ENCODE measurements at places on chromosomes 3 and 15.

- no peak for DNase-seq
These were observed 30.0 kb downstream of the PAQR5 start for GRCh38 chr15:69328739-69329138.

DNA sequence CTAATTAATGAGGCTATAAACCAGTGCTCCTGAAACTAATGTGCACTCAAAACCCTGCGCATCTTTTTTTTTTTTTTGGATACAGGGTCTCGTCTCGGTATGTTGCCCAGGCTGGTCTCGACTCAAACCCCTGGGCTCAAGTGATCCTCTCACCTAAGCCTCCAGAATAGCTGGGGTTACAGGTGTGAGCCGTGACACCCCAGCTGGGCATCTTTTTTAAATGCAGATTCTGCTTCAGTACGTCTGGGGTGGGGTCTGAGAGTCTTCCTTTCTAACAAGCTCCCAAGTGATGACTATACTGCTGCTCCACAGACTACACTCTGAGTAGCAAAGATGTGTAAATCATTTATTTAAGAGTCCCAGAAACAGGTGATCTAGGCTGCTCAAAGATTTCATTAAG lies 73.0 kb downstream of the BFSP2 start:
- no peak for DNase-seq

GRCh38 chr15:79884204-79884596 lies 12.6 kb downstream of the MTHFS start:
- no peak for DNase-seq

DNA sequence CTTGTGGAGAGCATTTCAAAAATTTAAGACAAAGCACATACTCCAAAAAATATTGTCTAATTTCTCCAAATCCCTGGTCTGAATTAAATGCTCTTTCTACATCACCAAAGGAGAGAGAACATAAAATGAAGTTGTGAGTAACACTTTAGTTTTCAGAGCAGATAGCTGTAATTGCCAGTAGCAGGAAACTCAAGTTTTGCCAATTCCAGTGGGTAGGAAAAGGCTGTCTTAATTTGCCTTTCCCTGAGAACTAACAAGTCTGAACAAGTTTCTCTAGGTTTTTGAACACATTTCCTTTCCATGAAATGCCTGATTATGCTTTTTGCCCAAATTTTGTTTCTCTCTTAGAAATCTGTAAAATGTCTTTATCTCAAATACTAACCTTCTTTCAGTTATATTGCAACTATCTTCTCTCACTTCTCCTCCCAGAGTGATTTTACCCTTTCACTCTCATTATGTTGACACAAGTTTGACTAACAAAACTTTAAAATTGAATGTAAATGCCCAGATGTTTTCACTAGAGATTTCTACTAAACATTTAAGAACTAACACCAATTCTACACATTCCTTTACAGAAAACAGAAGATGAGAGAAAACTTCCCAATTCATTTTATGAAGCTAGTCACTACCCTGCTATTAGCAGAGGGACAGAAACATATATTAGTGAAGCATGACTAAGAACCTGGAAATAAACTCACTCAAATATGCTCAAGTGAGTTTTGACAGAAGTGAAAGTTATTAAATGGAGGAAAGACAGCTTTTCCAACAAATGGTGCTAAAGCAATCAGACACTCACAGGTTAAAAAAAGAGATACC lies 38.4 kb downstream of the RFX7 start:
- no peak for DNase-seq

GRCh38 chr3:36792342-36792741 lies 28.0 kb upstream of the DCLK3 start:
- DNase-seq = no peak

- DNase-seq = no peak
These were observed 309.6 kb downstream of the PYDC2 start for GRCh38 chr3:191770541-191770940.

DNA sequence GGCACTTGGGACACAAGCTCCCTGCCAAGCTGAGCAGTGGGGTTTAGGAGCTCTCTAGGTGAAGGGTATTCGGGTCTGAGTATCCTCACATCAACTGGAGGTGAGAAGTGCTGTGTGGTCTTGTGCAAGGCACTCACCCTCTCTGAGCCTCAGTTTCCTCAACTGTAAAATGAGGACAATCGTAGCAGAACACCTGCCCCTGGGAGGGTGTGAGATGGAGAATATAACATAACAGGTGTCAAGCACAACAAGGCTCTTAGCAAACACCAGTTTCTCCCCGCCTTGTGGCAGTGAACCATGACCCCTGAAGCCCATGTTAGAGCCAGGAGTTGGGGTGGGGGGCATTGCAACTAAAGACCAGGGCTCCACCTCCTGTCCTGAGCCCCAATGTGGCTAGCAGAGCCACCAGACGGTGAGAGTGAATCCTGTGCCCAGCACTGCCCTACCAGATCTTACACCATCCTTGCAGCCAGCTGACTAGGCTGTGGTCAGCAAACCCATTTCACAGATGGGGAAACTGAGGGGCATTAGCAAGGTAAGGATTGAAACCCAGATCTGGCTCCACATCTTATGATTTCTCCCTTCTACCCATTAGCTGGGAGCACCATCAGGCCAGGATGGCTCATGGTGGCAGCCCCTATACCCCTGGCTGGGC lies 2.6 kb upstream of the PLXND1 start:
- DNase-seq = no peak

GRCh38 chr3:171904829-171905228 lies 61.7 kb downstream of the TMEM212 start:
- DNase-seq = no peak

- peak; percentile 12 for DNase-seq
These were observed 56.4 kb upstream of the ARRDC4 start for GRCh38 chr15:97903971-97904572.

GRCh38 chr3:142285083-142285517 lies 59.7 kb upstream of the GK5 start:
- DNase-seq = no peak

DNA sequence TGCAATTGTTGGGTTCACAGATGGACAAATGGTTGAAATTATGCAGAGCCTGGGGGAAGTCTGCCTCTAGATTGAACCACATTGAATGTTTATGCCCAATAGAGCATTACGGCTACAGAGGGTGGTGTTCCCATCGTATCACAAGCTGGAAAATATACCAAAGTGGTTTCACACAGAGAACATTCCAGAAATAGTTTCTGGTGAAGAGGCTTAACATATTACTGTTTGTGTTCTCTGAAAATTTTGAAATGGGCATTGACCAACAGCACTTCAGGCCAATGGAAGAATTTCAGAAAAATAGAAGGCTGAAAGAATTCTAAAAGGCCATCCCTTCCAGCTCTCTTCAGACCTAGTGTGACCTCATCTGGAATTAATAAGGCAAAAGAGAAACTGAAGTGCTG lies 203.9 kb downstream of the NEK10 start:
- no peak for DNase-seq

- DNase-seq = peak; percentile 4
These were observed 94.0 kb upstream of the MEX3B start for GRCh38 chr15:82139823-82140268.

GRCh38 chr3:145812391-145812790 lies 348.6 kb downstream of the PLOD2 start:
- no peak for DNase-seq

DNA sequence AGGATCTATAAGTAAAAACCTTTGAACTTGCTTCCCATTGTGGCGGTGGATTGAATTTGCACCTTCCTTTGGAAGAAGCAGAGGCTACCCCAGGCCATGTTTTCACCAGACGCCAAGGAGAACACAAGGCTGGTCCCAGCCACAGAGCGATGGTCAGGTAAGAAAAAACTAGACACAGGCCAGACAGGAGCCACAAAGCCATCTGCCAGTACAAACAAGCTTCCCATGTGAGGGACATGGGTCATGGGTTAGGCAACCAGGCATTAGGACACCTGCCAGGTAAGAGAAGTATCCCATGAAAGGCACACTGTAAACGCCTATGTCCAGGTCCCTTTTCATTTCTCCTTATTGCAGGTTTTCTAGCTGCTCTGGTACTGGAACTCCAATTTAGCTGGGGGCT lies 190.2 kb downstream of the KLF13 start:
- DNase-seq = no peak

- DNase-seq = peak; percentile 77
These were observed at the start of gene C15orf39 for GRCh38 chr15:75201616-75202250. Gene C15orf39 (plus strand): TSS chr15:75201882. CDS start chr15:75206049, 4,167 bp downstream.

DNA sequence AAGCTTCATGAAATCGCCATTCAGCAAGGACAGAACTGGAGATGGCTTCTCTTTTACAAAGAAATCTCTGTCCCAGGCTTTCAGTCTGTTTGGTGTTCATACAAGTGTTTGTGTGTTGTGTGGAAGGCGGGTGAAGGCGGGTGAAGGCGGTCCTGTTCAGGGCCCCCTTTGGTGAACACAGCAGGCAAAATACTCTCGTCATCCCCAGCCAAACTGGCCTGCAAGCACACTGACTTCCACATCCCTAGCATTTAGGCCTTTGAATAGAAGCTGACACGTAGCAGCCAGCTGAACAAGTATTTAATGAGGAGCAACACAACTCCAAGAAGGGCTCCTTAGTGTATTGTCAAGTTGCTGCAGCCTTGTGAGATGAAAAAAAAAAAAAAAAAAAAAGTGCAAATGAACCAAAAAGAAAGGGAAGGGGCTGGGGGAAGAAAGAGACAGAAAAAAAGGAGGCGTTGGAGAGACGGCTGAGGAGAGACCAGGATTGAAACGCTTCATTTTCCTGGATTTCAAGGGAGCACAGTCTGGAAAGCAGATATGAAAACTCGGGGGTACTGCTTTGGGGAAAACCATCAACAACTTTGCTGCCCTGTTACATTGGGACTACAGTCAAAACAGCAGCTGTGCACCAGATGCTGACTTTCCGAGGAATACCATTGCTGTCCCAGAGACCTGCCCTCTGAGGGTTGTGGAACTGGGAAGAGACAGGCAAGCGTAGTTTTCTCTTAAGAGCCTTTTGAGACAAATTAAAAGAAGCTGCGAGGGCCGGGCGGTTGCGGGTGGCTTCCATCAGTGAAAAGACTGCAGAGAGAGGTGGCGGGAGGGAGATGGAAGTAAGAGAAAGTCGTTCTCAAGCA lies 74.6 kb downstream of the TGFBR2 start:
- DNase-seq = no peak

- DNase-seq = no peak
These were observed 827.1 kb downstream of the PLOD2 start for GRCh38 chr3:145333931-145334330.

- DNase-seq = no peak
These were observed 9.5 kb downstream of the TADA3 start for GRCh38 chr3:9782770-9783169.

DNA sequence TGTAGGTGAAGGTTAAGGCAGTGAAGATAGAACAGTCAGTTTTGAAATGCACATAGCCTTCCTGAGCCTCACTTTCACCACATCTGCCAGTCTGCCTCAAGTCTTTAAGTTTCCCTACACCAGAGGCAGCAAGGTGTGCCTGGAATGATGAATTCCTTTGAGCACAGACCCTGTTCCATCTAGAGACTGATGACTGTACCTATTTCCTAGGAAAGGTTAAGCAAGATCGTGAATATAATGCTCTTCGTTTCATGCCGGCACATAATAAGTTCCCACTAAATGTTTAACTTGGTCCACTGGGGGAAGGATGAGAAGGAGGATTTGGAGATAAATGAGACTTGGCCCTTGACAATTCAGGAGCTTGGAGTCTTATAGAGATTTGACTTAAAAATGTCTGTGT lies 141.9 kb downstream of the LPP start:
- no peak for DNase-seq

DNA sequence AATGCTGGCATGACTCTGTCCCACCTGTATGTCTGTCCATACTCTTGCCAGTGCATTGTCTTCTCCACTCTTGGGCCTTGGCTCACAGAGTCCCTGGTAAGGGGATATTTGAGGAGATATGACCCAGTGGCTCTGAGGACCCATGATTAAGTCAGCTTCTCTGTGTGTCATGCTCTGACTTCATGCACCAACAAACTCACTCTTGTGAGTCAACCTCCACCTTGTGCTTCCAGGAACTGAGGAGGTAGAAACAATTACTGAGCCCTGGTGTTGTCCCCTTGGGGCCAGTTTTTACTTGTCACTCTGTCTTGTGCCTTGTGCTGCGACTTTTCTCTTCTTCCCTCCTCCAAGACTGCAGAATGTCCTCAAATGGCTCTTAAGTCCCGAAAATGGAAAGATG lies 127.1 kb downstream of the ABHD5 start:
- DNase-seq = peak; percentile 4

DNA sequence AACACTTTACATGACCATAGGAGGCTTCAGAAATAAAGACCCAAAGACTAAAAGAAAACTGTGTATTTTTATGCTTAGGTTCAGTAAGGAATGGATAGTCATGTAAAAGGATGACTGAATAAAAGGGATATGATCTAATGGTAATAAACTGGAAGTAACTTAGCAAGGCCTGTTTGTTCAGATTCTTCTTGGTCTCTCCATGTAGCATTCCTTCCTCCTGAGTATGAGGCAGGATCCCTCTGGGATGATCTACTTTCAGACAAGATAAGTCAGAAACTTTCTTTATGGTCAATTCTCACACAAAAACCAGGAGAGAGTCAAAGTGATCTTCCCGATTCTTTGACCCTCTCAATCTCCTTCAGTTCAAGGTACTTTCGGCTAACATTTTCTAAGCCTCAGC lies 340.8 kb upstream of the DCBLD2 start:
- no peak for DNase-seq

- DNase-seq = no peak
These were observed 160.2 kb downstream of the ZPLD1 start for GRCh38 chr3:102595057-102595456.

- DNase-seq = no peak
These were observed 9.5 kb downstream of the ZBTB47 start for GRCh38 chr3:42662813-42663535.

DNA sequence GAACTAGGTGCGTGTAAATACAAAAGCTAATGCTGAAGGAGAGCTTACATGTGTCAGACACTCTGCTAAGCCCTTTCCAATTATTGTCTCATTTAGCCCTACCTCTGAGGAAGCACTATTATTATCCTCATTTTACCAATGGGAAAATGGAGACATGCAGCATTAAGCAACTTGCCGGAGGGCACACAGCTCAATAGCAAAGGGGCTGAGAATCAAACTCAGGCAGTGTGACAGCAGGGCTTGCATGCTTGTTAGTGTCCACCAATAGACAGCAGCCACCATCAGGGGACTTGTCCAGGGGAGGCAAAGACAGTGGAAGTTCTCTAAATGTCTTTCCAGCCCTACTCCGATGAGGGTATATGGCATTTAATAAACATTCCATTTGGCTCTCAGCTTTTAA lies 548.6 kb downstream of the MAGI1 start:
- no peak for DNase-seq
